LNCaP clone FGC (cell line): ENCODE measurements at places on chromosomes 13 and 19.

GRCh38 chr13:77031656-77032243, 4.8 kb upstream of the FBXL3 start:
- no peak for DNase-seq

- DNase-seq = no peak
Measured at GRCh38 chr19:1910177-1910576, 5.0 kb downstream of the ADAT3 start.

GRCh38 chr19:23075031-23075733, 41.6 kb upstream of the ZNF730 start:
- DNase-seq = peak; percentile 57

DNA sequence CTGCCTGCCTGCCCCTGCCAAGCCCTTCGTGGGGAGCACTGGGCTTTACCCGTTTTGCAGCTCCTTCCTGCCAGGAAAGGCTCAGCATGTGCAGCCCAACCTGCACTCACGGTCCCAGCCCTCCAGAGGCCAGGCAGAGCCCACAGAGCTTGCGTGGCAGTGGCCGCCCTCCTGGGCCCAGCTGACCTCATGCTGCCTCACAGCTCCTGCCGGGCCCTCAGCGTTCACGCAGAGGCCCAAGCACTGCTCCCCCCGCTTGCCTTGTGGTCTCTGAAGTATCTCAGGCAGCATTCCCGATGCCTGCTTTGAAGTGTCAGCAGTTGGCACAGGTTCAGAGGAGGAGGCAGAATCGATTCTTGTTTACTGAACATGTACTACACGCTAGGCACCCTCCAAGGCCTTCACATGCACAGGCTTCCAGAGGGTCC, 32.5 kb downstream of the CAPN12 start:
- DNase-seq = no peak

DNA sequence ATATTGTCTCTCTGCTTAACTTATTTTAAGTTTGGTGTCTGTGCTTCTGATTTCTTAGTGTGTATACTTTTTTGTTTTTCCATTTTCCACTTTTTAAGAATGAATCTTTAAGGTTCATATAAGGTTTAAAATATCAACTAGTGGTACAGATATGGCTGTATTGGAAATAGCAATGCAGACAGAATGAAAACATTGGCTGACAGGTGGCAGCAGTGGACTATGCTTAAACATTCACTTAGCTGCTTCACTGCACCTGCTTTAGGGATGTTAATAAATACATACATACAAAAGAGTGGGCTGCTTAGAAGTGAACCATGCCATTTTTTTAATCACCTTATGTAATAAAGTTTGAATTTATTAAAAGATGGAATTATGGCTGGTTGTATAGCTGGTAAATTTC, 27.3 kb downstream of the TM9SF2 start:
- DNase-seq = no peak

GRCh38 chr13:108929532-108930206, 300.3 kb downstream of the MYO16 start:
- DNase-seq = peak; percentile 50

- no peak for DNase-seq
Measured at GRCh38 chr13:44072536-44072935, 192.8 kb downstream of the LACC1 start.

DNA sequence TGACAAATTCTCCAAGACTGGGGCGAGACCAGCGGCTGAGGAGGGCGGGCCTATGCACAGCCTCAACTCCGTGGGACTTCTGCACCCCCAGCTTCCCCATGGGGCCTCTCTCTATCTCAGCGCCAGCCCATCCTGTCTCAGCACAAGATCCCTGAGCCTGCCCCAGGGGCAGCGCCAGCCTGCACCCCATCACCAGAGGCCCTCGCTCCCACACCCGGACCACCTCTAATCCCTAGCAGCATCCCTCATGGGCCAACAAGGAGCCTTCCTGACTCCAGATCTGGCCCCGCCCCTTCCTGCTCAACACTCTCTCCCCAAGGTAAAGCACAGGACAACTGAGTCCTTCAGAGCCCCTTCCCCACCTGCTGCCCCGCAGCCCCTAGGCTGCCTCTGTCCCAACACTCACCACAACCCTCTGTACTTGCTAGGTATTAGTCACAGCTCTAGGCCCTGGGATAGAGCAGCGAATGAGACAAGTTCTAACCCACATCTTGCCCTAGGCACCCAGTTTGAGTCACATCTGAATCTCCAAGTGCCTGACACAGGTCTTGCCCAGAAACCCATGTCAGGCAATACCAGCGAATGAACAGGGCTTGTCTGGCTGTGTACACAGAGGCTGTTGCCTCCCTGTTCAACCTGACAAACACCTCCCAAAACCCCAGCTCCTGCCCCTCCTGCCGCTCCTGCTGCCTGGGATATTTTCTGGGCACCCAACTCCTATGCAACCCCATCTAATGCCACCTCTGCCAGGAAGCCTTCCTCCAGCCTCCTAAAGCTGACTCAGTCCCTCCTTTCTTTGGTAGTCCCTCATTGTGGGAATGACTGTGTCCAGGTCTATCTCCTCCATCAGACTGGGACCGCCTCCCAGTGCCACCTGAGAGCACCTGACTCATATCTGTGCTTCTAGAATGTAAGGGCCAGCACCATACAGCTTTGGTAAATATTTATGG, 18.6 kb downstream of the GRIK5 start:
- no peak for DNase-seq

- DNase-seq = no peak
Measured at GRCh38 chr13:113273851-113274590, 23.0 kb upstream of the LAMP1 start.

DNA sequence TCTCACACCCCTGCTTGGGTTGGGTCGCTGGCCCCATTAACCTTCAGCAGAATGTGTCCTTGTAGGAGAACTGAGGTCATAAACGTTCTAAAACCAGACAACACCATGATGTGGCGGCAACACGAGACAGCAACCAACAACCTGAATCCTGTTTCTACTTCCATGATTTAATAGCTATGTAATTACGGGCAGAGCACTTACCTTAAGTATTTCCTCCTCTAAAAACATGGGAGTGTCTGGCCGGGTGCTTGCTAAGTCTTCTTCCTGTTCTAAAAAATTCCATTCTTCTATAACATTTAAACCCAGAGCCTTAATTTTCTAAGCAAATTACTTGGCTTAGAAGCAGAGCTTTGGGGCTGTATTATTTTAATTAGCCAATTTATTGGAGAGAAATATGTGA, 33.5 kb upstream of the IRS2 start:
- no peak for DNase-seq

GRCh38 chr13:21324803-21325202, 134.3 kb downstream of the ZDHHC20 start:
- DNase-seq = no peak

DNA sequence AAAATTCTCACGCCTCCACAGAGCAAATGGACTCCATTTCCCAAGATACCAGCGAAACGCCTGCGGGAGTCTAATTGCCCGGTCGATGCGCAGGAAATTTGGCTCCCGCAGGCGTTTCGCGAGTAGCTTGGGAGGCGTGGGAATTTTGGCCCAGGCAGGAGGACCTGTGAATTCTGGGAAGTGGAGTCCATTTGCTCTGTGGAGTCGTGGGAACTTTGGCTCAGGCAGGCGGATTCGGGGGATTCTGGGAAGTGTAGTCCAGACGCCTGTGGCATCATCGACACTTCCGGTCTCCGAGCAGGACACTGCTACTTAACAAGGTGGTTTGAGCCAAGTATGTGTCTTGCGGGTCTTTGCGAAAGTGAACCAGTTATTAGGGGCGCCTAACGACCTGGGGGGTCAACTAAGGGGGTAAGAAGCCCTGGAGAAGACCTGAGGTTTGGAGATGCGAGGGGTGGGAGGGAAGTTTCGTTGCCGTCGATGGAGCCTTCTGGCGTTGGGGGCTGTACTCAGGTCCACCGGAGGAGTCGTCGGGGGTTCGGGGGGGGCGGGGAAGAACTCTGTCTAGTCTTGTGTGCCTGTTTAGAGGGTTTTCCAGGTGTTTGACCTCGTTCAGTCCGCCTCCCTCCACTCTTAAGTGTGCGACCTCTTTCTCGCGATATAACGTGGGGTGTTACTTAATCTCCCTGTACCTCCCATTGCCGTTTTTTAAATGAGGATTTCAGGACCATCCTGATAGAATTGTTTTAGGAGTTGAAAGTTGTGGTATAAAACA, at the start of gene ZNF155:
TSS of gene ZNF155 (plus strand) at position 277 of the 775 bp plus-strand sequence. CDS start 4,356 bp downstream, outside the sequence.
- DNase-seq = peak; percentile 93

DNA sequence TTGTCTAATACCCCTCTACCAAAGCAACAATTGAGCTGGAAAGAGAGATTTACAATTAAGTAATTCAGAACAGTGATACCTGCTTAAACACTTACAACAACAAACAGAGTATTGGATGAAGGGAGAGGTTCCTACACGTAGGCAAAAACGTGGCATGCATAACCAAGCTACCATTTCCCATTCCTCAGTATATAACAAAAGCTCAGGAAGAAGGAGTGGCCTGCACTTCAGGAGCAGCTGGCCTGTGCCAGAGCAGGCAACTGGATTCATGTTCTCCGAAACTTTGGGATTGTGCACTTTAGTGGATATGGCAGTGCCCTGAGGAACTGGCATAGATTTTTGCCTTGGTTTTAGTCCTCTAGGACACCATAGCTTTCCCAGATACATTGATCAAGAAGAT, 630.2 kb upstream of the PCDH9 start:
- DNase-seq = no peak

GRCh38 chr19:53532362-53532761, 5.6 kb upstream of the ZNF331 start:
- DNase-seq = no peak
